Immature natural killer cell (primary cell): ENCODE measurements at places on chromosomes 5 and 9. TPM values are rescaled to one million over a fixed set of nuclear protein-coding genes. Genes with fewer than 3 reads are reported as not detected.

Gene AGXT2
- not detected for polyA plus RNA-seq

DNA sequence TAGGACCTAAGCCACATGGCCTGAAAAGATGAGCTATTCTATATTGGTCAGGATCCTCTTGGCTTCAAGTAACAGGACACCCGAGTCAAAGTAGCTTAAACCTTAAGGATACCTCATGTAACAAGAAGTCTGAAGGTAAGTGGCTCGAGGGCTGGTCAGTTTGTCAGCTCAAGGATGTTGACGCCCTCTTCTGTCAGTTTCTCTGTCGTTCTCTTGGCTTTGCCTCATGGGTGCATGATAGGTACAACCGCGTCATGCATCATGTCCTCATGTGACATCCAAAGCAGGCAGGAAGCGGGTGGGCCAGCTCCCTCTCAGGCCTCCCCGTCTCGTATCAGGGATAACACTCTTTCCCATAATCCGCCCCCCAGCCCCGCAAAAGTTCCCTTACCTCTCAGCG lies 22.1 kb upstream of the TCERG1 start:
- no peak for DNase-seq

DNA sequence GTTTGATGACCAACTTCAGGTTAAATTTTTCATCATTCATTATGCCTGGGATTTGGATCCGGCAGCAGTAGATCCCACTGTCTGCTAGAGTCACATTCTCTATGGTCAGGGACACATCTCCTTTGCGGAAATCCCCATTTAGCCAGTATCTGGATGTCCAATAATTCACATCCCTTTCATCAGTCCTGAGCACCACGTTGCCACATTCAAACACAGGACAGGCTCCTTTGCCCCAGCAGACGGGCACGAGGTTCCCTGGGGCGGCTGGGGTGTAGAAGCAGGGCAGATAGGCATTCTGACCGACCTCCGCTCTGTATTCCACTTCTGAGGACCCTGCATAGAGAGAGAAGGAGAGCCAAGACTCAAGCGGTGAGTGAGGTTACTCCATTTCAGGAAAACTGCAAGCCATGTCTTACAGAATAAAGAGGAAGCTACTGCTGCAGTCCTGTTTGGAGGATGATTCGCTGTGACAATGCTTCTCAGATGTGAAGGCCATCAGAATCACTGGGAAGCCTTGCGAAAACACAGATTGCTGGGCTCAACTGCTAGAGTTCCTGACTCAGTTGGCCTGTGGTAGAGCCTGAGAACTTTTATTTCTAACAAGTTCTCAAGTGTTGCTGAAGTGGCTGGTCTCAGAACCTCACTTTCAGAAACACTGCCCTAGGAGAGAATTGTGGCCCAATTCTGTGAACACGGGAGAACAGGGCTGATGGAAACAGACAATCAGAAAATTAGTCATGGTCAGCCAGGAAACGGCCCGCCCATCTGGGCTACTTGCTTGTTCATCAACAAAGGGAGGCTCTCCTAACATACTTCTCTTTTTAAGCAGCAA lies 2.0 kb downstream of the HAVCR2 start:
- DNase-seq, result peak; percentile 41

Gene FOXD4L4
- polyA plus RNA-seq, result not detected

GRCh38 chr5:103139264-103139865 lies 19.3 kb downstream of the PPIP5K2 start:
- peak; percentile 74 for DNase-seq
